Activated CD4-positive, alpha-beta T cell treated with anti-CD3 and anti-CD28 coated beads, Interleukin-2, amount 50 U/mL, for 24 hours (primary cell): ENCODE measurements at places on chromosomes 1 and 21.
A peak's percentile ranks its signal among the peaks of the same experiment; 100 is the strongest.

GRCh38 chr21:39489380-39489924, 37.7 kb downstream of the SH3BGR start:
- DNase-seq = no peak

GRCh38 chr1:32220746-32221580, 1.2 kb downstream of the TMEM234 start:
- no peak for DNase-seq

GRCh38 chr1:181413836-181414235, 69.5 kb upstream of the CACNA1E start:
- no peak for DNase-seq

GRCh38 chr1:94865360-94865759, 45.2 kb downstream of the SLC44A3 start:
- no peak for DNase-seq

- no peak for DNase-seq
Observed at GRCh38 chr1:184388319-184388889, 1.6 kb downstream of the C1orf21 start.

GRCh38 chr1:8347635-8348034, 29.7 kb downstream of the SLC45A1 start:
- DNase-seq = no peak

- DNase-seq = peak; percentile 34
Observed at GRCh38 chr1:29120947-29121485, 2.7 kb downstream of the TMEM200B start.

- DNase-seq = no peak
Observed at GRCh38 chr1:16094453-16095158, 21.2 kb upstream of the FAM131C start.

DNA sequence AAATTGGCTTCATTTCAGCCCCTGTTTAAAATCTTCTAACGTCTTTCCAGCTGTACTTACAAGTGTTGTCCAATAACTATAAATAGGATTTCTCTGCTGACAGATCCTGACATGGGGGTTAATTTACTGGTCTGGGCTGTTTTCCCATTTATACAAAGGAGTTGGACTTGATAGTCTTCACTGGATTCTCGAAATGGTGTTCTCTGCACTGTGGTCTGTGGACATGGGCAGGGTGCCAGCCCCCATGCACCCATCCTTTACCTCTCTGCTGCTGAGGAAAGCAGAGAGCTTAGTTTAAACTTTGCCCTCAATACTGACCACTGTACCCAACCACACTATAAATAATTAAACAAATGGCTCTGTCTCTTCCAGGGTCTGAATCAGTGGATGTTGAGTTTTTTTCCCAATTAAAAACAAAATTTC, 5.2 kb downstream of the DIO1 start:
- no peak for DNase-seq

- DNase-seq = no peak
Observed at GRCh38 chr1:44101328-44101727, 17.3 kb upstream of the KLF17 start.

DNA sequence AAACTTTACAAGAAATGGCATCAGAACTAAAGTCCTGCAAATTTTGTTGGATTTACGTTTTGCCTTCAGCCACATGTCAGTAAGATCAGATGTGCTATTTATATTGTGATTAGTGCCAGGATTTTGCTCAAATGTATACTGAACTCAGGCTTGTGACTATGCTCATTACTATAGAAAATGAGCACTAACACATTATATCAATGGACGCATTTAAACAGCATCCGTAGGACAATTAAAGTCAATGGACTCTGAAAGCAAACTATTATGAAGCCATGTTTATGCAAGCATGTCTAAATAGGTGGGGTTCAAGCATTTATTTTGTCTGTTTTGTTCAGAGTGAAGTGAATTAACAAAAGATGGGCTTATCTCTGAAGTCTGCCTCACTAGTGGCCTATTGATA, 20.6 kb upstream of the DDAH1 start:
- DNase-seq = no peak

- no peak for DNase-seq
Observed at GRCh38 chr1:46587069-46587468, 17.0 kb downstream of the MKNK1 start.

- no peak for DNase-seq
Observed at GRCh38 chr1:186559601-186560116, 98.7 kb upstream of the PDC start.

DNA sequence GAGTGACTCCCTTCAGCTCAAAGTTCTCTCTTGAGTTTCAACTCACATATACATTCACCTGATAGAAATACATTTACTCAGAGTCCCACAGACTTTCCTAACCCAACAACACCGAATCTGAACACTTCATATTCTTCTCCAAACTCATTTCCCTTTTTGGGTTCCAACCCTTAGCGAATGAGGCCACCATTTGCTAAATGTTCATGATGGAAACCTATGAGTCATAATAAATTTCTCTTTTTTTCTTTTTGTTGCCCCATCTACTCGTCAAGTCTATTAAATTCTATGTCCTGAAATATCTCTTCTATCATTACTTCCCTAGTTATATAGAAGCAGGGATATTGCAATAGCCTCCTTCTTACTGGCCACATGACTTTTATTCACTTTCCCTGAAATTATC, 100.1 kb downstream of the HLX start:
- no peak for DNase-seq

DNA sequence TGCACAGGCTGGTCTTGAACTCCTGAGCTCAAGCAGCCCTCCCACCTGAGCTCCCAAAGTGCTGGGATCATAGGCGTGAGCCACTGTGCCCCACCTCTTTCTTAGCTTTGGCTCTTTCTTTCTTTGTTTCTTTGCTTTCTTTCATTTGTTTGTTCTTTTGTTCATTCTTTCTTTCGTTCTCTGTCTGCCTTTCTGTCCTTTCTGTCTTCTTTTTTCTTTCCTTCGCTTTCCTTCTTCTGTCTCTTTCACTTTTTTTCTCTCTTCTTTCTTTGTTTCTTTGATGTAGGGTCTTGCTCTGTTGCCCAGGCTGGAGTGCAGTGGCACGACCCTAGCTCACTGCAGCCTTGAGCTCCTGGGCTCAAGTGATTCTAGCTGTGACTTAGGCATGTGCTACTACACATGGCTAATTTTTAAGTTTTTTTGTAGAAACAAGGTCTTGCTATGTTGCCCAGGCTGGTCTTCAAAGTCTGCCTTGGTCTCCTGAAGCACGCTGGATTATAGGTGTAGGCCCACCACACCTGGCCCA, 18.9 kb downstream of the SOX13 start:
- DNase-seq = no peak

DNA sequence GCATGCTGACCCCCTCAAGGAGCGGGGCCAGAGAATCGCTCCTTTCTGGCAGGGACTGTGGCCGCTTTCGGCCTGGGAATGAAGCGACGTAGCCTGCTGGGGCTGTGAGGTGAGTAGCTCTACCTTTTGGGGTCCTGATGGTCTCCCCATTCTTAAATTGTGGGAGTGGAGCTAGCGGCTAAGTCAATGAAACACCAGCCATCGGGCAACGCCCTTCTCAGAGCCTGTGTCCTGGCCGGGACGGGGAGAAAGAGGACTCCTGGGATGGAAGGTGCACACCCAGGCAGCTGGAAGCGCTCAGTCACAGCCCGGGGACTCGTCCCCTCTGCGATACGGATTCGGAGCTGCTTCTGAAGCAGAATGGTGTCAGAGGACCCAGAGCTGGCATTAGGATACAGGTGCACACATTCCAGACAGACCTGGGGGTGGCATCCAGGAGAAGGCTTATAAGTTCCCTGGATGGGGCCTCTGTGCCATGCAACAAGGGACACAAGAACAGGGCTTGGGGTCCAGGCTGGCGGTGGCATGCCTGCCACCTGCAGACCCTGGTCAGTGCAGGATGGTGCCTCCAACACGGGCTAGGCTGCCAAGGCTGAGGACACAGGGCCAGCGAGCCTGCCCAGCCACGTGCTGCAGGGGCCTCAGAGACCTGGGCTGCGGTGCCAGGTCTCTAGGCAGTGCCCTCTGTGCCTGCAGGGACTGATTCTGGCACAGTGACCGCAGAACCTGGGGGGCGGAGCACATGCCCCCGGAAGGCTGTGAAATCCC, 945 bp upstream of the WNT9A start:
- no peak for DNase-seq

GRCh38 chr1:9263984-9264872, 28.5 kb upstream of the SPSB1 start:
- no peak for DNase-seq

- no peak for DNase-seq
Observed at GRCh38 chr1:220367833-220368232, 95.6 kb upstream of the RAB3GAP2 start.

GRCh38 chr1:243374412-243374811, 118.6 kb downstream of the SDCCAG8 start:
- no peak for DNase-seq

DNA sequence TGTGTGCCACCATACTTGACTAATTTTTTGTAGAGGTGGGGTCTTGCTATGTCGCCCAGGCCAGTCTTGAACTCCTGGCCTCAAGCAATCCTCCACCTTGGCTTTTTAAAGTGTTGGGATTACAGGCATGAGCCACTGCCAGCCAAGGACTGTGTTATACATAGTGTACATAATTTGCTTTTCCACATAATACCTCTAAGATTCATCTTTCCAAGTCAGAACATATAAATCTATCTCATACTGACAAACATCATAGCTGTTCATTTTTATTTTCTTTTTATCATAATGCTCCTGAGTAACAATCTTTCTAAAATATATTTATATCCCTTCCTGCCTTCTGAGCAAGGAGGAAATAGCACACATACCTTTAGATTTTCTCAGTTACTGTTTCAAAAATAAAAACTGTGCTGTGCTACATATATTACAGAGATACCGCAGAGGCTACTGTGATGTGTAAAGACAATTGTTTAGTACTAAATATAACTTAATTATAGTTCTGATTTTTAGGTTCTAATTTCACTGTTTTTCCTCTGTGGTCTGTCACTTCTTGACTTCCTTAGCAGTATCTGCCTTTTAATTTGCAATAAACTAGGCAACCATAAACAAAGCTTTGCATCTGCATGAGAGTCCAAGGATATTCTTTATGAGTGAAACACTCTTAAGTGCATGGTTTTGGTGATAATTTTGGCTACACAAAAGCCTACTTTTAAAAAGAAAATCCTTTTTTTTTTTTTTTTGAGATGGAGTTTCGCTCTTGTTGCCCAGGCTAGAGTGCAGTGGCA, 59.3 kb downstream of the EYA3 start:
- DNase-seq = no peak

DNA sequence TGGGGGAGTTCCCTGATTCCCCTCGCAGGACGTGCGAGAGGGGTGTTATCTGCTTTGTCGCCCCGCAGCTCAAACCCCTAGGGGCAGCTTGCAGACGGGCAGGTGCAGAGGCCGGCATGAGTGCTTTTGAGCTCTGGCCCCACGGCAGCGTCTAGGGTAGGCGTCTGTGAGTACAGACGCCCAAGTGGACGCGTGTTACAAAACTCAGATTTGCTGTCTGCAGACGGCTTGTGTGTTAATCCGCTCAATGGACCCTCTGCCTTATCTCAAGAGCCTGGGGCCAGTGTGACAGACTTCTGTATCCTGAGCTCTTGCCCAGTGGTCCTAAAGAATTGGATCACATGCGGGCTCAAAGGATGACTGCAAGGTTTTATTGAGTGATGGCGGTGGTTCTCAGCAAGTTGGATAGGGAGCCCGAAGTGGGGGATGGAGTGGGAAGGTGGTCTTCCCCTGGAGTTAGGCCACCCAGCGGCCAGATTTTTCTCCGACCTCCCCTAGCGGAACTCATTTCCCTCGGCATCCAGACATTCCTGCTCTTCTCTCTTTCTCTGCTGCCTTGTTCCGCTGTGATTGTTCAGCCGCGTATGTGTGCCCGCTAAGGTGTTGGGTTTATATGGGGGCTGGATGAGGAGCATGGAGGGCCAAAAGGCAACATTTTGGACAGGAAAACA, 9.4 kb downstream of the CFHR4 start:
- no peak for DNase-seq

DNA sequence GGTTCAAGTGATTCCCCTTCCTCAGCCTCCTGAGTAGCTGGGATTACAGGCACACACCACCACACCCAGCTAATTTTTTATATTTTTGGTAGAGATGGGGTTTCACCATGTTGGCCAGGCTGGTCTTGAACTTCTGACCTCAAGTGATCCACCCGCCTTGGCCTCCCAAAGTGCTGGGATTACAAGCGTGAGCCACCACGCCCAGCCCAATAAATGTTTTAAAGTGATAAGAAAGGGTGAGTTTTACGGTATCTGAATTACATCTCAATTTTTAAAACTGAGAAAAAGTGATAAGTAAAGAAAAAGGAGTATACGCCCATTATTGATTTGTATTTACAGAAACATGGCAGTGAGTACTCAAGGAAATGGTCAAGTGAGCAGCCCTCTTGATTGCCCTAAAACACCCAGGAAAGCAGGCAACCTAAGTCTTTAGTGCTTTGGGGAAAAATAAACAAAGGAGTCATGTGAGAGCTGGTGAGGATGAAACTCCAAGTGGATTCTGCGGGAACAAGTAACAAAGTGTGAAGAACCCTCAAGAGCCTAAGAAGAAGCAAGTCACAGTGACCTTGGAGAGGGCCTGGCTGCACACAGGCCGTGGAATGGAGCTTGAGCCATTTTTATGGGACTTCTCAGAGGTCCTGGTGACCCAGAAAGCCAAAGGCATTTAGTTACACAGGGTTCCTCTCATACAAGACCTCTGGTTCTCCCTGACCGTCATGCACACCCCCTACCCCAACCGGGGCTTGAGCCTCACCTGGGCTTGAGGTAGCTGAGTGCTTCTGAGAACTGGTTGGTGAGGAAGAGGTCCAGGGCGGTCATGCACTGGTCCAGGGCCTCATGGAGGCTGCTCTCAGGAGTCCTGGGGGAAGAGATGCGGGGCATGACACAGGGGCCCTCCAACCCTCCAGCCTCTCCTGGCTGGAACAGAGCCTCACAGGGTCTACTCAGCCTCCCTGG, 9.1 kb downstream of the TTC39A start:
- no peak for DNase-seq

DNA sequence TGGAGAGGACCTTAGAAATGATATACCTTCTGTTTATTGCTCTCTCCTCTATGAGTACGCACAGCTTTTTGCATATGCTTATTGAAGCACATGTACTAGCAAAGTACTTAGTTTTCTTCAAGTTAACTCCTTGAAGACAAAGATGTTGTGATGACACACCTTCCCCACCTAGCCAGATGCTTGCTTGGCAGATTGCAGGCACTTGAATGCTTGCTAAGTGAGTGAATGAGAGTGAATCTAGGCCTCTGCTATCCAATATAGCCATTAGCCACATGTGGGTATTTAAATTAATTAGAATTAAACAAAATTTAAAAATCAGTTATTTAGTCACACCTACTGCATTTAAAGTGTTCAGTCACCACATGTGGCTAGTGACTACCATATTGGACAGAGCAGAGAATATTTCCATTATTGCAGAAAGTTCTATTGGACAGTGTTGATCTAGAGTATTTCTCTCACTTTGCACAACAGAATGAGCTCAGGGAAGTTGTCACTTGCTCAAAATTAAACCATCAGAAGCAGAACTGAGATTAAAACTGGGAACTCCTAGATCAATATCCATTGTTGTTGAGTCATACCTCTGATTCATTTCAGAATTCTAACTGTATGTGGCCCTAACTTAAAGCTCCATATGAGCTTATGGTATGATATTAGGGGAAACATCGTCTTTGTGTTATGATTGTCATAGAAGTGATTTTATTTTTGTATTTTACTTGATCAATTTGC, 8.6 kb upstream of the EEIG2 start:
- no peak for DNase-seq

GRCh38 chr1:167479331-167479979, 38.9 kb downstream of the CD247 start:
- DNase-seq = no peak
